Caudate nucleus (tissue), 63 donors: ENCODE measurements at places on chromosomes 5 and 9.

DNA sequence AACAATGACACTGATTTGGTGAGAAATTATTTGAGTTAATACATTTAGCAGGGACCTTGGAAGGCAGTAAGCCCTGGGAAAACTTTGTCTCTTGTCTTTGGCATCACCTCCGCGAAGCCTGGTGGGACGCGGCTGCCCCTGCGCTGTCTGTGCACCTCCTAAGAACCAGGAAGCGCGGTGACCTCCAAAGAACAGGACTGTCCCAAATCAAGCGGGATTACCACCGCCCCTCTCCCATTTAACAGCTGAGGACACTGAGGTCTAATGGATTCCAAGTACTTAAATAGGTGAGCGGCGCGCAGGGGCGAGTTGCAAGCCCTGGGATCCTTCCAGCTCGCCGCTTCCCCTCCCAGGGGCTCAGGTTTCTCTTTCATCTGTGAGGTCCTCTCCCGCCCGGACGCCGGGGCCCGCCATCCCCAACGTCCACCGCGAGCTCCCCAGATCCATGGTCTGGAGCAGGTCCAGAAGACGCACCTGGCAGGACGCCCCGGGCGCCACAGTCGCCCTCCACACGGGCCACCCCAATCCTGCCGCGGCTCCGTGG, 432 bp downstream of the STARD4 start:
- no peak for DNase-seq

DNA sequence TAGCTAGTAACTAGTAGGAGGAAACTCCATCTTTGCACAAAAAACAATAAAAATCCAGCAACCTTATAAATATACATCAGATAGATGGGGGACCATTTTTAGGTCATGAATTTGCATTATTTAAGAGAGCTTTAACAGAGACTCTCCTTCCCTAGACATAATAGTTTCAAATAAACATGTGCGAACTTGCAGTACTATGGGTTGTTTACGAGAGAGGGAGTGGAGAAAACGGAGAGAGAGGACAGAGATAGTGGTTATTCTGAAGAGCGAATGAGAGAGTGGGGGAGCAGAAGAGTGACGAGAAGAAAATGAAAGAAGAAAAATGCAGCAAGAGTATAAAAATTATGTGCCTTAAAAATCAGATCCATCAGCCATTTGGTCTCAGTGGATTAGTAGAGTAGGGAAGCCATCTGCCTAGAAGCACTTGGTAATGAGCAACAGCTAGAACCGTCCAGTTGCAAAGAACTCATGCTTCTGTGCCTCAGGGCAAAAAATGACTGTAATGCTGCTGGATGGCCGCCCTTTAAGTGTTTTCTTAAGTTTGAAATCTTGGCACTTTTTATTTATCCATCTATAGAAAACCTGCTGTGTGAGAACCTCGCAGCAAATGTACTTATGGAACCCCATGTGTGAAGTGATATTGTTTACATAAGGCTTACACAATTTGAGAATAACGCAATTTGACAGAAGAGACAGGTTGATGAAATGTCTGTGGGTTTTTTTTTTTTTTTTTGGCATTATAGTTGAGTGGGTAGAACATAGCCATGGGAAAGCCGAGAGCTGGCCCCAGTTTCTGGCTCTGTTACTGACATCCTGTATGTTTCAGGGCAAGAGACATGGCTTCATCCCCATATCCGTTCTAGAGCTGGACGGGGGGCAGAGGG, 95.6 kb upstream of the ZNF608 start:
- DNase-seq, result no peak

GRCh38 chr9:127567730-127568617, 44.1 kb upstream of the STXBP1 start:
- DNase-seq, result no peak

DNA sequence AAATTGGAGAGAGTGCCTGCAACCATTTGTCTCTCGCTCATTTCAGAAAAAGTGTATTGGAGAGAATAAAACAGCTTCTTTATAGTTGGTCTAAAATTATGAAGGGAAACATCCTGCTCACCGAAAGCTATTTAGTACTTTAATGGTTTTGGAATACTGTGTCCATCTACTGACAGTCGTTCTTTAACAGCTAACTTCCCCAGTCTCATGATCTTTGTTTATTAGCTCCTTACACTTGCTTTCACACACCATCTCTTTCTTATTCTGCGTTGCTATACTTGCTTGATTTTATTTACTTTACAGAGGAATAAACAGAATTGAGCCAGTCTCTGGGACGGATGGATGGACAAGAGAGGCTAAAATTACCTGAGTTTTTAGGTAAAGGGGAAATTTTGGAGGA, 229.3 kb downstream of the CCDC171 start:
- no peak for DNase-seq

DNA sequence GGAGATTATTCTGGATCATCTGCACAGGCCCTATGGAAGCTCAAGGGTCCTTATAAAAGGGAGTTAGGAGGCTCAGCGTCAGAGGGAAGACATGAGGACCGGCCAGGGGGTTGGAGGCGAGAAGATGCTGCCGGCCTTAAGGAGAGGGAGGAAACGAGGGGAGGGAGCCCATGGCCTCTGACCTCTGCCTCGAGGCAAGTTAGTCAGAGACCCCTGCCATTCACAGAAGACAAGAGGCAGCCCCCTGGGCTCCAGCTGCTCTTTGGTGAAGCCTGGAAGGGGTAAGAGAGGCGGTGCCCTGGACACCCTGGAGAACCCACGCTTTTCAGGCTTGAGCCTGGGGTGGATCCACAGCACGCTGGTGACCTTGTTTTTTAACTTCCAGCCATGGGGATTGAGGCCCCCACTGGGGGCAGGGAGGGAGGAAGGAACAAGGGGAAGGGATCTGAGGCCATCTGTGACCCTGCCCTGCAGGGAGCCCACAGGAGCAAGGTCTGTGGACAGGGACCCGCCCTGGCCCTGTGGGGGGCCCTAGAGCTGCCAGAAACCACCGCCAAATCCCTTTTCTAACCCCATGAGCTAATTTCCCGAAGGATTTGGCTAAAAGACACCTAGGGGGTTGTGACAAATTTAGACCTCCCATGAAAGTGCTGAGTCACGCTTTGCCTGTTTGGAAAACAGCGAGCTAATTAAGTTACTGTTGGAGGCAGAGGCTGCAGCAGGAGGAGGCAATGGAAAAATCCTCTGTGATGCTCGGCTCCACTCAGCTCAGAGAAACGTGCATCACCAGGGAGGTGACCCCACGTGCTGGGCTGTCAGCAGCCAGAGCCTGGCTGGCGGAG, 49.7 kb downstream of the OLFM1 start:
- no peak for DNase-seq

- DNase-seq, result no peak
These were observed 648.3 kb upstream of the ZNF608 start for GRCh38 chr5:125394661-125395280.

GRCh38 chr9:2486988-2487387, 134.6 kb upstream of the VLDLR start:
- no peak for DNase-seq

DNA sequence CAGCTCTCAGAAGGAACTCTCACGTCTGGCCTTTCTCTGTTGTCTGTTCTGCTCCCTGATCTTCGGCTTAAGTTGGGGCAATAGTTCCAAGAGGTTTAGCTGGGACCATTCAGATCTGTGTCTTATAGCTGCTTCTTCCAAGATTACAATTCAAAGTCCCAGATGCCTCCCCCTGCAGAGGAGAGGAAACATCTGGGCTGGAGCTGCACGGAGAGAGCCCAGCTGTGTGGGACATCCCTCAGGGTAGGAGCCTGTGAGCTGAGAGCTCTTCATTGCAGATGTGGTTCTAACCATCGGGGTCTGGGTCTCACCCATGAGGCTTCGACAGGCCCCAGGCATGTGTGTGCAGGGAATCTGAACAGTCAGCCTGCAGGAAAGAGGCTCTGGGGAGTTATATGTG, 9.0 kb upstream of the PHF19 start:
- no peak for DNase-seq

DNA sequence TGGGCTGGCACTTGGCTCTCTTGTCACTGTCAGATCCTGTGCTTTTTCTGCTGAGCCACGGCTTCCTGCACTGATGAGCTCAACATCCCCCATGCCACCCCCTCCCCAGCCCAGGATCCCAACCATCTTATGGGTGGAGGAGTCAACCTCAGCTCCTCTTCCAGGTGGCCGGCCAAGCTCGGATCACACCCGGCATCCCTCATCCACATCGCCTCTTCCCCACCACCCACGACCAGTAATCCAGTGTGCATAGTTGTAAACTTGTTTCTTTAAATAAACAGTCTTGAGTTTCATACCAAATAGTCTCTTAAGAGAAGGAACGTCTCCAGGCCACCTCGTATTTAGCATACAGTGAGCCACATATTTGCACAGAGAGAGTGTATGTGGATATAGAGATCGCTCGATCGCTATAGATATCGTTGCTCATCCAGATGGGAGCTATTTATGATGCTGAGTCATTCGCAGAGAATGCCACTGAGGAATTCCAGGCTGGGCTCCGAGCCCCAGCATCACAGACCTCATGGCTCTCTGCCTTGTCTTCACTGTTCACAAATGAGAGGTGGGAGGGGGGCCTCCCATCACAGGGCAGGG, 61.8 kb upstream of the CPLX2 start:
- no peak for DNase-seq

GRCh38 chr9:90044710-90045151, 439.9 kb downstream of the GADD45G start:
- DNase-seq, result no peak

DNA sequence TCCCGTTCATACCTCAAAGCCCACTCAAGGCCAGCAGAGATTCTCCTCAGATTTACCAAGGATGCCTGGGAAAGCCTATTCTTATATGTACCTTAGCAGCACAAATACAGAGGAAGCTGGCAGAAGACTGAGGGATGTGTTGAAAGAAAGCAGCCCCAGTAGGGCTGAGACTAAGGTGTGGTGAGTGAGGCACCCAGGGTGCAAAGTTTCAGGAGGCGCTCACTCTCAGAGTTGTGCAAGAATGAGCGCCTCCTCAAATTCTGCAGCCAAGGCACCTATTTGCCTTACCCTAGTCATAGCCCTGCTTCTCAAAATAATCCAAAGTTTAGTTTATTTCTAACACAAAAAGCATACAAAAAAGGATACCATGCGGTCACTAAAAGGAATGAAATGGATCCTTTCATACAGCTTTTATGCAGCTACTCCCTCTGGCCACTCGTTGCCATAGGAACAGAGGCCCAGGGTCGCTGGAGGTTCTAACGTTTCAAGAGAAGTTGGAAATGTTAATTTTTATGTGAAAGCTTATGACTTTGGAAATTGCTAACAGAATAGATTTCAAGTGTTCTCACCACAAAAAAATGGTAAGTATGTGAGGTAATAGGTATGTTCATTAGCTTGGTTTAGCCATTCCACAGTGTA, 79.7 kb upstream of the SMIM23 start:
- DNase-seq, result no peak

DNA sequence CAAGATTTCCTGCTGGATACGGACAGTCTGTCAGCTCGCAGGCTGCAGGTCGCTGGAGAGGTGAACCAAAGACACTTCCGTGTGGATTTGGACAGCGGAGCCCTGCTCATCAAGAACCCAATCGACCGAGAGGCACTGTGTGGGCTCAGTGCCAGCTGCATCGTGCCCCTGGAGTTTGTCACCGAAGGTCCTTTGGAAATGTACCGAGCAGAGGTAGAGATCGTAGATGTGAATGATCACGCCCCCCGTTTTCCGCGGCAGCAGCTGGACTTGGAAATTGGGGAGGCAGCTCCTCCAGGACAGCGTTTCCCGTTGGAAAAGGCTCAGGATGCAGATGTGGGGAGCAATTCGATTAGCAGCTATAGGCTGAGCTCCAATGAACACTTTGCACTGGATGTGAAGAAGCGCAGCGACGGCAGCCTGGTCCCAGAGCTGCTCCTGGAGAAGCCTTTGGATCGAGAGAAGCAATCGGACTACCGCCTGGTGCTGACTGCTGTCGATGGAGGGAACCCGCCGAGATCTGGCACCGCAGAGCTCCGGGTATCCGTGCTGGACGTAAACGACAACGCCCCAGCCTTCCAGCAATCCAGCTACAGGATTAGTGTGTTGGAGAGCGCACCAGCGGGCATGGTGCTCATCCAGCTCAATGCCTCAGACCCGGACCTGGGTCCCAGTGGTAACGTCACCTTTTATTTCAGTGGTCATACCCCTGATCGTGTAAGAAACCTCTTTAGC, 658 bp downstream of the PCDHGC4 start:
- no peak for DNase-seq

- DNase-seq, result no peak
These were observed 17.3 kb upstream of the SMIM32 start for GRCh38 chr5:136210259-136210658.

- DNase-seq, result no peak
These were observed 7.5 kb downstream of the SMU1 start for GRCh38 chr9:33068991-33069390.

DNA sequence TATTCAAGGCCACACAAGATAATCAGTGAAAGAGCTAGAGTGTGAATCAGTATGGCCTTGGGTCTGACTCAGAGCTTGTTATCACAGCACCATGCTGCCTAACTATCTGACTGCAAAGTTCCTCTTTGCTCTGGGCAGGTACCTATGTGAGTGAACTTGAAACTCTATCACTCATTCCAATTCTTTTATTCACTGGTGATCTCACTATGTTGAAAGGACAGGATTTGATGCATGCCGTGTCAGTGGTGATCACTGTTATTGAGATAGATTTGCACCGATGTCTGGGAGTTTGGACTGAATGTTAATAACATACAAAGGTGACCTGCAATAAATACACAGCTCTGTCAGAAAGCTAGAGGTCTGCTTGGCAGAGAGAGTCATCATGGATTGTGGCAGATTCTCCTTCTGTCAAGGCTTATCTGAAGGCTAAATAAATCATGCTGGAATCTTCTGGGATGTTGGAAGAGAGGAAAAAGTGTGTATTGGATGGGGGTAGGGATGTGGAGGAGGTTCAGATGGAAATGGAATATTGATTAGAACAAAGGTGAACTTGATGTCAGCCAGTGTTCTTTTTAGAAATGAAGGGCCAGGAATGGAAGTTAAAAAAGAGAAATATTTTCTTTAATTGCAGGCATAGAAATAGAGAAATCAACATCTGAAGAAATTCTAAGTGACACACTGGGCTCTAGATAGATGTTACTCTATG, 91.8 kb upstream of the TNC start:
- DNase-seq, result no peak

GRCh38 chr9:16361118-16361517, 509.4 kb downstream of the BNC2 start:
- no peak for DNase-seq
